NCI-H1930 (cell line): ENCODE measurements at places on chromosomes 12 and 14.

GRCh38 chr12:52312086-52312485 is 9.1 kb downstream of the KRT83 start:
- no peak for DNase-seq

DNA sequence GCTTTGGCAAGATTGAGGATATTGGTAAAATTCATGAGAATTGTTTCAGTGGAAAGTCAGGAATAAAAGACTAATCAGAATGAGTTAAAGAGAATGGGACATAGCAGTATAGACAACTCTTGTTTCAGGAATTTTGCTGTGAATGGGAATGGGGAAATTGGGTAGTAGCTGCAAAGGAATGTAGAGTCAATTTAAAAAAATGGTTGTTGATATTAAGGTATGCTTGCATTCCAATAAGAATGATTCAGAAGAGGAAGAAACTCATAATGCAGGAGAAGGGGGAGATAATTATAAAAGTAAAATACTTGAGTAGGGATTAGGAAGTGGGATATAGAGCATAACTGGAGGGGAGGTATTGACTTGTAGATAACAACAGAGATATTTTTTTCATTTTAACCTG is 40.7 kb downstream of the MNAT1 start:
- no peak for DNase-seq

DNA sequence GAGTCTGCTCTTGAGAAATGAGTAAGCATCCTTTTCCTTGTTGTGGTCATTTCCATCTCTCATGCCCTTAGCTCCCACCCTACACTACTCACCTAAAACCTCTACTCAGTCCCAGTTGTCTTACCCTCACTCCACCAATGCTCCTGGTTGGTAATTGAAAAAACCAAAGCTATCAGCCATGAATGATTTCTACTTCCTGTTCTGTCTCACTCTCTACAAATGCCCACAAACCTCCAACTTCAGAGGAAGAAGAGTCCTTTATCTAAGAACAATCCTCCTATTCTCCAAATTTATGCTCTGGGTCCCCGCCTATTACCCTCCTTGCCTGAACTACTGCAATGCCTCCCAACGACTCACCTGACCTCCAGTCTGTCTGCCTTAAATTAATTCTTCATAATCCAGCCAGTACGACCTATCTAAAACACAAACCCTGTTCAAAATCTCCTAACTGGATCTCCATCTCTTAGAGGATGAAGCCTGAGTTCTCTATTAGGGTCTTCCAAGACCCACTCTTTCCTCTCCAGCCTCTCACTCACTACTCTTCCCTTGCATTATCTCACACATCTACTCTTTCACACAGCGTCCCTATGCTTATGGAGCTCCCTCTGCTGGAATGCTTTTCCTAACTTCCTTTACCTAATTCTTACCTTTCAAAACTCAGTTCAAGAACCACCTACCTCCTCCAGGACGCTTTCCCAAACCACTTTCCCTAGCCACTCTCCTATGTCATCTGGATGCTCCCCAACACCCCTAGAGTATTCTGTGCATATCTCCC is 2.2 kb downstream of the DHRS1 start:
- DNase-seq = no peak

DNA sequence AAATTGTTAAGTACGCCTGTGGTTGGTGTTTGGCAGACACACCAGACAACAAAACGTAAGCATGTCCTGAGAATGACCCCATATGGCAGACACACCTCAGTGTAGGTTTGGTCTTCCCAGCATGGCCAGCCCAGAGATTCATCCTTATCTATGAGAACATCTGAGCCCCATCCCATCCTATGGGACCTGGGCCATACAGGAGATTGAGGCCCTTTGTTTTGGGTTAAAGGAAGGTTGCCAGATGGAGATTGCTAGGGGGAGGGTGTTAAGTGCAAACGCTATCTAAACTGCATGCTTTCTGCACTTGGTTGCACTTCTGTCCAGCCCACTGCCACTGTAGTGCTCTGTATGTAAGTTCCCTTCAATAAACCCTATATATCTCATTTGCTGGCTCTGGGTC is 4.1 kb upstream of the PCNX4 start:
- no peak for DNase-seq
